ENCODE measurements at places on chromosomes 6 and 20.
A peak's percentile ranks its signal among the peaks of the same experiment; 100 is the strongest.

DNA sequence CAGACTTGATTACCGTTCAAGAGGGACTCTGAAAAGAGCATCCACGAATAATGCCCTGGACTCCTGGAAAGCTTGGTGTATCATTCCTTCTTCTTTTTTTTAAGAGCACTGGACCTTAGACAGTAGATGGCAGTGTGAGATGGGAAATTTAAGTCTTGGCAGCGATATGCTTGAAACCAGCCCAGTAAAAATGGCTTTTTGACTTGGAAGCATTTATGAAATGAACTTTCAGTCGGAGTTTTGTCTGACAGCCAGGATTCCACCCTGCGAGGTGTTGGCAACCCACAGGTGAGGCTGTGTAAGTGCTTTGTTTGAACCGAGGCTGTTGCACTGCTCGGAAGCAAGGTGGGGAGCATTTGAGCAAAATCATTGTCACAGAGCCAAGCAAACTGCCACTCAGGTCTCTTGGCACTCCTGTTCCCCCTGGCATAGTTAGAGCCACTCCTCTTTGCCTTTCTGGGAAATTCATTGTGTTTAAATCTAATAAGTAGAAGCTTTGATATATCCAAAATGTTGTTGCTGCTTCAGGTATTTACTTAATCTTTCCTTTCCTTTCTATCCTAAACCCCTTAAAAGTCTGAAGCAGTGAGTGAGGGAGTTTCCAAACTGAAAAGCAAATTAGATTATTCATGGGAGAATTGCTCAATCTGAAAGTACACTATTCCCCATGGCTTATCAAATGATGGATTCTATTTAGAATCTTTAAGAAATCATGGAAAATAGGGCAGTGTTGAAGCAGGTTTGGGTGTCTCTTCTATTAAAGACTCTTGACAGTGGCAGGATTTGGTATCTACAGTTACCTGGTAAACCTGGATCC lies 272.8 kb upstream of the SLC35B3 start:
- no peak for DNase-seq

DNA sequence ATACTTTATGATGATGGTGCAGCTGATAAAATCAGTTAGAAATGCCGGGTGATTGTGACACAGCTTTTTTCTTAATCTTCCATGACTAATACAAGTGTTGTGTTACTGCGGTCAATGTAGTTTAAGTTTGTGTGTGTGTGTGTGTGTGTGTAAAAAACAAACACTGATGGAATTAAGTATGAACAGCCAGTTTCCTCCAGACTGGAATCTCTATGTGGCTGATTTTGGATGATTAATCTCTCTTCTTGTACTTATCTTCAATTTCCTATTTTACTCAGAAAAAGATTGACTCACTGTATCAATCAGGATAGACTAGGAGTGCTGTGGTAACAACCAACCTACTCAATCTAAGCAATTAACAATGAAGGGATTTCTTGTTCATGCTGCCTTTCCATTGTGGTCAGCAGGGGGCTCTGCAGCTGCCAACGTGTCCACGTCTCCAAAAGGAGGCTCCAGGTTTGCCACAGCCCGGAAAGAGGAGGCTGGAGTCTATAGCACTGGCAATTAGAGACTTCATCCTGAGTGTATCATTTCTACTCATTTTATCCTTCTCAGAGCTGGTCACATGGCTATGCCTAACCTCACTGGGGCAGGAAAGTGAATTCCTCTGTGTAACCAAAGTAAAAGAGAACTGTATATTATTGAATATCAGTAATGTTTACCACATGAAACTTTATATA lies 107.7 kb downstream of the CD109 start:
- DNase-seq: no peak

GRCh38 chr6:108546079-108547049 lies 14.4 kb upstream of the FOXO3 start:
- DNase-seq: no peak

DNA sequence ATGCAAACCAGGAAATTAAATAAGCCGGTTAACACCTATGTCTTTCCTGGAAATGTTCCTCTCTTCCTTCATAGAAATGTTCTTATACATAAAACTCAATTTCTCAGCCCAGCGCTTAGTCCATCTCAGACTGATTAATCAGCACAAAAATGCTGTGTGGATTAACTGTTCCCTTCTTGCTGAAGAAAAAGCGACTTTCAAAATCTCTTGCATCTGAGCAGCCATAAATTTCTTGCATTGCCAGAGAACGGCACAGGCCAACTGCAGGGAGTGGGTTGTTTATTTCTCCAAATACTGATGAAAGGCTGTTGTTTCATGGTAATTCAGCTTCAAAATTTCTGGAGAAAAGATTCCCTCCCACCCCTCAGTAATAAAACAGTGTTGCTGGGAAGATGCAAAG lies 517.6 kb downstream of the BTBD3 start:
- DNase-seq: no peak

DNA sequence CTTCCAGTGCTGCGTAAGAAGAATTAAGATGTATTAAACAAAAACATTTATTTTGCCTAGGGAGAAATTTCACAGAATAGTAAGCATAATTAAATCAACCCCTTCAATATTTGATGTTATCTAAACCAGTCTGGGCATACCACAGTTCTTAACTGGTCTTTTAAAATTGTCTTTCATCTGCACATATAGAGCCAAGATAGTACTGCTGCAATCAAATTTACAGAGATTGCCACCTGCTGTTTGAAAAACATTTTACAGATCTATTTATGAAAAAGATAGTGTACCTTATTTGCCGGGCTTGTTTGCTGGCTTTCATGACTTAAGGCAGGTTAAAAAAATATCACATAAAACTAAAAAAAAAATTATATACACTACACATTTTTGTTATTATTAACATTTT lies 323.2 kb downstream of the ADGRB3 start:
- no peak for DNase-seq

GRCh38 chr6:46410334-46410953 lies 80.8 kb downstream of the RCAN2 start:
- DNase-seq: no peak

- DNase-seq: no peak
Observed at GRCh38 chr20:49273696-49274277, 4.1 kb downstream of the ZNFX1 start.

GRCh38 chr6:131717836-131718542 lies 7.2 kb upstream of the CTAGE9 start:
- no peak for DNase-seq

GRCh38 chr6:16819752-16820151 lies 58.5 kb upstream of the ATXN1 start:
- DNase-seq: no peak

GRCh38 chr20:34560141-34560523 lies 1.6 kb downstream of the MAP1LC3A start:
- DNase-seq: no peak

DNA sequence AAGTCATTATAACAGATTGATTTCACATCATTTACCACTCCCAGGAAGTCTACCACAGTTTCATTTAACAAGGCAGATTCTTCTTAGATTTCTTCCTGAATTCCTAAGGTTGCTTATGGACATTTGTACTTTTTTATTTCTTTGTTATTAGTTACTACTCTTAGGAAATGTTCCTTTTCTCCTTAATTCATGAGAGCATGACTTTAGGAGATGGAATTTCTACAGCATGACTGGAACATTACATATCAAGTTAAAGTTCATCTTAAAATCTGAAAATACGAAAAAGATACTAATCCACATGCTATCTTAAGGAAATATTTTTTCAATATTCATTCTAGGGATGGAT lies 22.3 kb downstream of the CNKSR3 start:
- no peak for DNase-seq

GRCh38 chr20:62929051-62929538 lies 2.8 kb upstream of the DIDO1 start:
- DNase-seq: peak; percentile 51

DNA sequence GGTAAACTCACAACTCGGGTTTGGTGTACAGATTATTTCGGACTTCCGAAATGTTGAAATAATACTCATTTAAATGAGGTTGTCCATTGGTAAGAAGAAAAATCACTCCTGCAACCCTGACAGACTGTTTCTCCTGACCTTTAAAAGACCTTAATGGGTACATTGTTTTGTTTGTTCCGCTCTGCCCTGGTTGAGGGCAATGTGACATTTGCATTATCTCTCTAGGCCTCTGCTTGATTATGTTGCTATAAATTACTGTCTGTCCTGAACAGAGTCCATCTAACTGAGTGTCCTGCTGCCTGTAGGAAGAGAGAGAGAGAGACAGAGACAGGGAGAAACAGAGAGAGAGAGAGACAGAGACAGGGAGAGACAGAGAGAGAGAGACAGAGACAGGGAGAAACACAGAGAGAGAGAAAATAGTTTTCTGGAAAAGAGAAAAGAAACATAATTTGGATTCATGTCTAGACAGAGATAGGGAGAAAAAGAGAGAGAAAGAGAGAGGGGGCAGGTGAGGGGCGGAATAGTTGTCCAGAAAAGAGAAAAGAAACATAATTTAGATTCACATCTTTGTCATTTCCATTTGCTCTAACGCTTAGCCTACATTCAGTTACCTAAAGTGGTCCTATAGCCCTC lies 83.2 kb downstream of the SHLD1 start:
- DNase-seq: no peak

GRCh38 chr6:147961481-147962141 lies 381.0 kb upstream of the SASH1 start:
- no peak for DNase-seq

GRCh38 chr6:163136681-163137397 lies 277.7 kb upstream of the QKI start:
- no peak for DNase-seq

- no peak for DNase-seq
Observed at GRCh38 chr6:131059486-131059885, 3.6 kb downstream of the EPB41L2 start.

DNA sequence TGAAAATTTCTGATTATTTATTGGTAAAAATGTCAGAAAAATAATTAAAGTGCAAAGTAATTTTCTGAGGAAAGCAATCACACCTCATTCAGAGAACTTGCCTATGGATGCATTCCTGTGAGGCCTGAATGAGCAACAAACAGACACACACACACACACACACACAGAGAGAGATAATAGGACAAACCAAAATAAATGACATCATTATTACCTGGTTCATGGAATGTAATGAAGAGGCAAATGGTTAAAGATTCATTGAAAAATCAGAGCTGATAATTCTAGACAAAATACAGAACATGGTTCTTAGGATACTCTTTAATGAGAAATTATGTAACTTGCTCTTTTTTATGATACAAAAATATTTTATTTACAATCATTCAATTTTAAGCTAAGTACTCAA lies 490.6 kb upstream of the POU3F2 start:
- no peak for DNase-seq

DNA sequence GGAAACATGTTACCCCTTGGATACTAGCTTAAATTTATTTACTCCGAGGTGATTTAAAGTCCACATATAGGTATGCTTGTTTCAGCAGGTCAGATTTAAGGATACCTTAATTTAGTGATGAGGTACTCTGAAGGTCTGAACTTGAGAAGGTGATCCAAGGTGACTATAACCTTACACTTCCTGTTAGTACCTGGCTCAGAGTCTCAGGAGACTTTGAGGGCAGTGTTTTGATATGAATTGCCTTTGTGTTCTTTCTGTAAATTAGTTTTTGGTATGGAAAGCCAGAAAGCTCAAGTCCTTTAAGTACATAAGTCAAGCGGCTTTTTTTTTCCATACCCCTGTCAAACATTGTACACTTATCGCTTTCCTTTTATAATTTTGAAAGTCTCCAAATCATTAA lies 489.0 kb downstream of the CDKAL1 start:
- no peak for DNase-seq

GRCh38 chr20:6888736-6889395 lies 121.4 kb downstream of the BMP2 start:
- no peak for DNase-seq

- no peak for DNase-seq
Observed at GRCh38 chr6:41984623-41985022, 43.0 kb upstream of the CCND3 start.

- no peak for DNase-seq
Observed at GRCh38 chr6:154404791-154405400, 48.3 kb upstream of the IPCEF1 start.

DNA sequence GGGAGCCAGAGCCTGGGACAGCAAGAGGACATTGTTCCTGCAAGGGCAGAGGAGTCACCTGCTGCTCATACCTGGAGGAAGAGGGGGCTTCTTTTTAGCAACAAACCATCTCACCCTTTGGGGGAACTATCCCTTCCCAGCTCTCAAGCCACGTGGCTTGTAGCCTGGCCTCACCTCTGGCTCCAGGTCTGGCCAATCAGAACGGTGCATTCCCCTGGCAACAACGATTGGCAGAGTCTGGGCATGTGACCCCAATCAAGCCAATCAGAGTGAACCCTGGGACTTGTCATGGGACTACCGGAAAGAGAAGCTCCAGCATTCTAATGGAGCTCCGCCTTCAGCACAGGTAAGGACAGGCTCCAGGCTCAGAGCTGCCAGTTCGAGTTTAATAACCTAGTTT lies 33.6 kb downstream of the KCNB1 start:
- DNase-seq: no peak

All from activated T-helper 1 cell treated with Interleukin-2 at 50 U/mL for 16 hours (primary cell).